ENCODE measurements at places on chromosomes 11 and 22.

DNA sequence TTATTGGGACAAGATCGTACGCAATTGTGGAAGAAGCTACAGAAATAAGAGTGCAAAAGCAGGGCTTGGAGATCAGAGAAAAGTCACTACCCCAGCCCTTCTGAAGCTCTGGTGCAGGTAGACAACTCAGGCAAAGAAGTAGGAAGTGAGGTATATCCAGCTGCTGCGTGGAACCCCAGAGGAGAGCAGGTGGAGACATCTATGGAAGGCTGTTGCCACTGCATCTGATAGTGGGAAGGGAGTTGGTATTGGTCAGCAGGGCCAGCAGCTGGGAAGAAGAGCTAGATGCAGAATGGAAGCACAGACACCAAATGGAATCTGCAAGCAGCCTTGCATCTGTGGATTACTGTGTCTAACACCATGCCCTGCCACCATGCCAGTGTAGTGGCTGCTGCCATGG is 165.1 kb downstream of the WNT11 start:
- DNase-seq, result no peak

DNA sequence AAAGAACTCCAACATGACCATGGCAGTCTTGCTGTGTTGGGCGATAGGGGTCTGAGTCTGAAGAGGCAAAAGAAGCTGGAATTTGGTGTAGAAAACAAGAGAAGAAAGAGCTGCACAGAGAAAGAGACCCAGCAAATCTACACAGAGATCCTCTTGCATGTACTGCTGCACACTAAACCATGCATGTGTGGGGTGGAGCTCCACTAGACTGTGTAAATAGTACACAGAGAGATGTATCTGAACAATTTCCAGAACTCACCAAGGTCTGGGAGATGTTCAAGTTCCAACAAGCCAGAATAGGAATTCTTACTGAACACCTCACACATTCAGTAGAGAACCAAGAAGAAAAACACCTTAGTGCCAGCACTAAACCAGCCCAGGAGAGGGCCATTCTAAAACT is 42.3 kb downstream of the CSF2RB start:
- DNase-seq, result no peak

- DNase-seq, result no peak
Measured at GRCh38 chr11:103202048-103202651, 92.9 kb downstream of the DYNC2H1 start.

DNA sequence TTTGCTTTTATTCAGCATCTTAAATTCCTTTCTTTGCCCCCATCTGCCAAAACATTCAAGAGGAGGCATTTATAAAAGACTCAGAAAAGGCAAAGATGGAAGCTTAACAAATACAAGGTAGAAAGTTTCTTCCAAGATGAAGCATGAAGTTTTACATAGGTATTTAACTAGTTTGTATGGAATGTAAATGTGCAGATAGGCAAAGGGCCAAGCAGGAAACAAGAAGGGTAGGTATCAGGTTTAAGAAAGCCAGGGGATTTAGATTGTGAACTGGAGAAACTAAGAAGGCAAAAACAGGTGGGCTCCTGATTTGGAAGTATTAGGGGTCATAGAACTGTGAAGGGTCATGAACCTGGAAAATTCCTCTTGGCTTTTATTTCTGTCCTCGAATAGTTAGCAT is 62.6 kb downstream of the PPP2R1B start:
- no peak for DNase-seq

- no peak for DNase-seq
Measured at GRCh38 chr11:23078289-23078971, 218.2 kb upstream of the CCDC179 start.

DNA sequence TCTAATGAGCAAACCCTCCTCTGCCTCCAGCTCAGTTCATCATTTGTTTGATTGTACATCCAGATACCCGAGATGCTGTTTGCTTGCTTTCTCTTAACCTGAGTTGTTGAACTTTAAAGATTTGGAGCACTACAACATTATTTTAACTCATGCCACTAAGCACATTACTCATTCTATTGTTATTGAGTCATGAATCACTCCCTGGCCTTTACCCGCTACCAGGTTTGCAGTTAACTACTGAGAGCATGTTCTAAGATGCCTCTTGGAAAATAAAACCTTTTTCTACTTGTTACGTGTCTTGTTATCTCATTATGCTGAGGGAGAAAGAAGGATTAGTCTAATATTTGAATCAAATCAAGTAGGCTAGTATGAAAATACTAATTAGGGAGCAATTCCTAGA is 720.6 kb upstream of the ANO5 start:
- DNase-seq, result no peak

- DNase-seq, result no peak
Measured at GRCh38 chr11:72475381-72475780, 41.0 kb upstream of the CLPB start.

GRCh38 chr22:33871935-33872334 is 48.3 kb downstream of the LARGE1 start:
- DNase-seq, result no peak

DNA sequence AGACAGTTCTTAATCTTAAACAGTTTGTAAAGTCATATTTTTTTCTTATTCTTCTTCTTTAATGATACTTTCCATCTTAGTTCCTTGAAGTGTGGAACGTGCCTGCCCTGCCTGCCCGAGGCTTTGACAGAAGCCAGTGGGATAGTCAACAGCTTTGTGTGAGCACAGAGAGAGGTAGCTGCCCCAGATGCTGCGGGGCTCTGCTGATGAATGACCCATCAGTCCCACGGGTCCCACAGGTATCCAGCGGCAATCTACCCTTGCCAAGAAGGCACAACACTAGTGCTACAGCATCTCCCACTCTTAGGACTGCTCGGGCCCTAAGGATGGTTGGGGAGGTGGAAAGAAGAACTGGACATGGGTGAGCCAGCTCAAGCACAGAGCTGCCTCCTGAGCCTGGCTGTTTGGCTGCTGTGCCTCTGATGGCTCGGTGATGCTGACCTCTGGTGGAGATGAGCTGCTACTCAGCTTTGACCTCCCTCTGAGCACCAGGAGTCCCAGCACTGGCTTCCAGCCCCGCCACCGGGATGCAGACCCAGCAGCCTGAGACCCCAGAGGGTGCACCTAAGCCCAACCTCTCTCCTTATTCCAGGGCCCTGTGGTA is 11.8 kb upstream of the APLNR start:
- no peak for DNase-seq

GRCh38 chr22:22909605-22910271 is 22.1 kb downstream of the IGLL5 start:
- no peak for DNase-seq

GRCh38 chr11:101327908-101328307 is 198.3 kb upstream of the PGR start:
- no peak for DNase-seq

GRCh38 chr11:46119352-46120216 is 1.7 kb downstream of the PHF21A start:
- DNase-seq, result no peak

- DNase-seq, result no peak
Measured at GRCh38 chr11:36478700-36479329, 31.3 kb downstream of the TRAF6 start.
